Stimulated activated naive CD4-positive, alpha-beta T cell (primary cell): ENCODE measurements at places on chromosomes 7 and 10.

DNA sequence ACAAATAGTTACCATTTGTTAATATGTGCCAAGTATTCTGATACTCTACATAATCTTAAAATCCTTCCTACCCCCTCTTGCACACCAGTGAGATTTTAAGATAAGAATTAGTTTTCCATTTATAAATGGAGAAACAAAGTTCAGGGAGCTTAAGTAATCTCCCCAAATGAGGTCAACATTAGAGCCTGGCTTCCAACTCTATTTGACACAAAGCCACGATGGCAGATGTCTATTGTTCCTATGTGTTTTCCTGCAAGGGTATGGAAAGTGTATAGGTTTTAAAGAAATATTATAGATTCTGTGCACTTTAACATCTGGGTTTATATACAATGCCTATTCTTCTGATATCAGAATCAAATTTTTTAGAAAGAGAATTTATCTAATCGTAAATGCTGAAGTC is 143.9 kb upstream of the SEMA3C start:
- DNase-seq = no peak

GRCh38 chr10:106284802-106285587 is 879.5 kb downstream of the SORCS1 start:
- no peak for DNase-seq

DNA sequence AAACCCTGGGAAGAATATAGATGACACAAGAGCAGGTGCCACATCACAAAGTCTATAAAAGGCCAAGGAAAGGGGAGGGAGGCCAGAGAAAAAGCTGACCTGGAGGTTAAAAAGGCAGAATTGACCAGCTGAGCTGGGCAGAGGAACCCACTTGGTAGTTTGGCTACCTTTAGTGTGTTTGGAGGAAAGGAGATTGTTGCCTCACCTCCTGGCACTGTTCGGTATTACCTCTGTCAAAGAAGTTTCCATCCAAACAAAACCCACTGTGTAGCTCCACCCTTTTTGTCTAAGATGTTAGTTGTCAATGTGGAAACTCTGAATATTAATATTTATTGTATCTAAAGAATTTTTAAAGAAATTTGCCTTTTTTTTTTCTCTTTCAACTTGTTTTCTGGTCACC is 23.4 kb downstream of the ENTPD7 start:
- DNase-seq = no peak

- DNase-seq = no peak
Observed at GRCh38 chr7:147376192-147376591, 1214.4 kb upstream of the C7orf33 start.

- DNase-seq = no peak
Observed at GRCh38 chr7:13016592-13017332, 329.3 kb downstream of the ARL4A start.
